ENCODE measurements at places on chromosomes 5 and 9.

DNA sequence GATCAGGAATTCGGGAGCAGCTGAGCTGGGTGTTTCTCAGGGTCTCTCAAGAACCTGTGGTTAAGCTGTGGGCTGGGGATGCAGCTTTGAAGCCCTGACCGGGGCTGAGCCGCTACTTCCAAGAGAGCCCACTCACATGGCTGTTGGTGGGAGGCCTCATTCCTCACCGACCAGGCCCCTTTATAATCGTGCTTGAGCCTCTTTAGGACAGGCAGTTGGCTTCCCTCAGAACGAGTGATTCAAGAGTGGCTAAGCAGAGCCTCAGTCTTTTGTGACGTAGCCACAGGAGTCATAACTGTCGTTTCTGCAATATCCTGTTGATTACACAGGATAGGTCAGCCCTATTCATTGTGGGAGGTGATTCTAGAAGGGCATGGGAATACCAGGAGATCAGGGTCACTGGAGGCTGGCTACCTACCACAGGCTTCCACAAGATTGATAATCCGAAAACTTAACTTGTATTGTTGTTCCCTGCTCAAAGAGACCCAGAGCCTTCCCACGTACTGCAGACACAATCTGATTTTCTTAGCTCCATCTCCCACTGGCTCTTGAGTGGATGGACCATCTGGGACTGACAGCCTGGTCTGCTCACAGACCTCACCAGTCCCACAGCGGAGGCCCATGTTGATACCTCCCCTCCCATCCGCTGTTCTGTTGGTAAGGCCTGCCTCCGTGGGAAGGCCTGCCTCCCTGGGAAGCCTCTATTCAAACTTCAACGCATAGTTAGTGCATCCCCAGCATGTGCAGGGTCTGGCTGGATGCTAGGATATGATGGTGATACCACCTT, 3.0 kb upstream of the ERGIC1 start:
- no peak for DNase-seq

GRCh38 chr5:84085387-84086041, 299.2 kb downstream of the EDIL3 start:
- DNase-seq, result no peak

GRCh38 chr9:89806371-89807100, 201.7 kb downstream of the GADD45G start:
- DNase-seq, result no peak

- DNase-seq, result no peak
These were observed 59.3 kb downstream of the RALGPS1 start for GRCh38 chr9:126973651-126974529.

DNA sequence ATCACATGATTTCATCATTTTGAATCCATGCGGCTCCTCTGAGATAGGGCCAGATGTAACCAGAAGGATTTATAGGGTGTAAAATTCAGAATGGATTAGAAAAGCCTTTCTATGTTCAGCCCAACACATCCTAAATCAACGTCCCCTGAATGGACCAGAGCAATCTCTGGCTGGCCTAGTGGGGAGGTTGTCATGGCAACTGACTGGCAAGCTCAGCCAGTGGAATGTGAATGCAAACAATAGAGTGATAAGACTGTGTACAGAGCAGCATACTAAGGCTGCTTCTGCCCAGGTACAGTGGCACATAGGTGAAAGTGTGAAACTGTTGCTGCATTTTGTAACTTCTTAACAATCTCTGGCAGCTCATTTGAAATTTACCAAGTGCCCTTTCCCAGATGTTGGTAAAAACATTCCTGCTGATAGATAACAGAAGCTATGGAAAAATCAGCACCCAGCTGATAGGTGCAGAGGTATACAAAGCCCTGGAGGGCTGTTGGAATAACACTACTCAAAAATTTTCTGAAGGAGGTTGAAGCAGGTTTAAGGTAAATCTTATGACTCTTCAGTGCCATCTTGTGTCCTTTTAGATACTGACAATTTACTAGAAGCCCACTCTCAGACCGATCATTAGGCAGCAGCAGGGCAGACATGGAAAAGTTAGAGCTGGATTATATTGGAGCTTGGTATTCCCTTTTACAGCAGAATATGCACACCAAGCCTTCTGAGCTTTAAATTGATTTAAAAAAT, 267.2 kb downstream of the RAB3C start:
- DNase-seq, result no peak

DNA sequence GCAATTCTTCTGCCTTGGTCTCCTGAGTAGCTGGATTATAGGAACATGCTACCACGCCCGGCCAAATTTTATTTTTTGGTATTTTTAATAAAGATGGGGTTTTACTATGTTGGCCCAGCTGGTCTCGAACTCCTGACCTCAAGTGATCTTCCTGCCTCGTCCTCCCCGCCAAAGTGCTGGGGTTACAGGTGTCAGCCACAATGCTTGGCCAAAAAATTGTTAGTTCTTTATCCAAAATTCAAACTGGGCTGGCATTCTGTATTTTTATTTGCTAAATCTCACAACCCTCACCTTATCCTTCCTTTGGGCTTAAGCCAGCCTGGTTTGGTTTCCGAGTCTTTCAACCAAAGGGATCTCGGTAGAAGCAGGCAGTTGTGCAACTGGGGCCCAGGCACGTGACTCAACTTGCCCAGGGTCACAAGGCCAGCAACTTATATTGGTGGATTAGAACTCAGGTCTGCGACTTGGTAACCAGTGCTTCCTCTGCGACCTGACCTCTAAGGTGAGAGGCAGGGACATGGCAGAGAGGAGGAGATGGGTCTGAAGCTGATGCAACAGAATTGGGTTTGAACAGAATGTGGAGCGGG, 26.5 kb upstream of the BOD1 start:
- DNase-seq, result no peak

DNA sequence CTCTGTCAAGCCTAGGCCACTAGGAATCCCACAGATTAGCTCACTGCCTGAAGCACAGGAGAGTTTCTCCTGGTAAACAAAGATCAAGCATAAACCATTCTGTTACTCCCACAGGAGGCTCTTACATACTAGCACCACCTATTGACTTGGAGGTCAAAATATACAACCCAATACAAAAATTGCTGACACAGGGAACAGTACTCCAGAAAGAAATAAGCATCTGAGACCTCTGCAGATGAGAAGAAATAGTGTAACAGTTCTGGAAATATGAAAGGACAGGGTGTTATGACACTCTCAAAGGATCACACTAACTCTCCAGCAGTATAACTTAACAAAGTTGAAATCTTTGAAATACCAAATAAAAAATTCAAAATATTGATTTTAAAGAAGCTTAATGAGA, 269.6 kb upstream of the ARRDC3 start:
- no peak for DNase-seq

GRCh38 chr5:107949688-107950341, 279.1 kb upstream of the EFNA5 start:
- no peak for DNase-seq

GRCh38 chr9:28363151-28363562, 789.9 kb upstream of the C9orf72 start:
- DNase-seq, result no peak

DNA sequence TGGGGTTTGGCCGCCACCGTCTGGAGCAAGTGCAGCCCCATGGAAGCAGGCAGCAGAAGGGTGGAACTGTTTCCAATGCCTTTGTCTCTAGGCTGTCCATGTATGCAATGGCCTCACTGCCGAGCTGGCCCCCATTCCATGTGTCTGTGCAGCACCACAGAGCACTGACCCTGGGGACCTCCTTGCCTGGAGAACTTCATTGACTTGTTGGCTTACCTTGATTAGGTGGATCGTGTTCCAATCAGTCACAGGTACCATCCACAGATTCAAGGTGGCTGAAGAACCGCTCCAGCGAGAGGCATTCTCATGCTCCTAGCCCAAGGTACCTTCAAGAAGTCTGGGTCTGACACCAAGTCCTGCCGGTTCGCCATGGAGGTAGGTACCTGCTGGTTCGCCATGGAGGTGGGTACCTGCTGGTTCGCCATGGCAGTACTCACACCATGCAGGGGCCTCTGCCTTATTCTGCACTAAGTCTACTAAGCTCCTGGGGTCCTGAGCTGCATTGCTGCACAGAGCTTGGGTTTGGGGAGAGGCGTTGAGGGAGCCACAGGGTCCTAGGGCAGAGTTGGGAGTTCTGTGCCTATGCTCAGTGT, 358.3 kb upstream of the IRX1 start:
- no peak for DNase-seq

GRCh38 chr5:34511915-34512314, 144.2 kb upstream of the RAI14 start:
- DNase-seq, result no peak

- no peak for DNase-seq
These were observed 175.1 kb downstream of the RORB start for GRCh38 chr9:74672237-74672636.

DNA sequence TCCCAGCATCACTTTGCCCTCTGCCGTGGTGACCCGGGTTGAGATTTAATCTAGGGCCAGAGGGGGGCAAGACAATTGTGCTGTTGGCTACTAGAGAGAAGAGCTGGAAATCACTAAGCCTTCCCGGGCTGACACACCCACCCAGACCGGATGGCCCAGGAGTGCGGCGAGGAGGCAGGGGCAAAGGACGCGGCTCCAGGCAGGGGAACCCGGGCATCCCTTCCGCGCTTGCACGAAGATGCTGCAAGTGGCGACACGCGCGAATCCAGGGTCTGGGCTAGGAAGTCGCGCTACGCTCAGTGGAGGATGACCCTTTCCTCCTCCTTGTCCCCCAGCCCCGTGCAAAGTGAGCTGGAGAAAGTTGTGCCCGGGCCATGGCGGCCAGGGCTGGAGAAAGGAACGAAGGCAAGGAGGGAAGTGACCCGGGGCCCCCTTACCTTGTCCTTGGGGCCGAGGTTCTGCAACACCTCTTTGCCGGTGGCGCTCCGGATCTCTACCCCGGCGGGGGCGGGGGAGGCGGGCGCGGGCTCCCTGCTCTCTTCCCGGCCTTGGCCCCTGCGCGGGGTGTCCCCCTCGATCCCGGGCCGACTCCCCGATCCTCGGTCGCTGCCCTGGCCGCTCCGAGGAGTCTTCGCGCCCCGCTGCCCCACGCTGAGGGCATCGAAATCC, 693 bp downstream of the DPYSL3 start:
- DNase-seq, result no peak

GRCh38 chr5:102681403-102681983, 73.6 kb upstream of the PAM start:
- peak; percentile 60 for DNase-seq

- DNase-seq, result no peak
These were observed 29.9 kb downstream of the NFX1 start for GRCh38 chr9:33320230-33320567.

DNA sequence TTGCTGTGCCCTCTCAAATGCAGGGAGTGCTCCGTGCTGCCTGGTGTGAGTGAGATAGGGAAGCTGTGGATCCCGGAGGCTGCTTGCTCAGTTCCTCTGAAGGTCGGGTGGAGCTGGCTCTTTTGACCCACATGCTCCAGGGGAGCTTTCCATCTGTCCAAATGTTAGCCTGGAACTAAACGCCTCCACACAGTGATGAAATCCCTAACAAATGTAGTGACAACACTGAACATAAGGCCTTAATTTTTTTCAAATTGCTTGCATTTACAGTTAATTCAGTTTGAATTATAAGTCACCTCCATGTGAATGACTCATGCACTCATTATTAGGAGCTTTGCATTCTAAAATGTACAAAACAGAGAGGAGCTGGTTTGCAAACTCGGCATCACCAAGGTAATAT, 27.0 kb downstream of the PRDM6 start:
- no peak for DNase-seq

- DNase-seq, result no peak
These were observed 26.0 kb downstream of the ADAMTSL1 start for GRCh38 chr9:18499980-18500379.

DNA sequence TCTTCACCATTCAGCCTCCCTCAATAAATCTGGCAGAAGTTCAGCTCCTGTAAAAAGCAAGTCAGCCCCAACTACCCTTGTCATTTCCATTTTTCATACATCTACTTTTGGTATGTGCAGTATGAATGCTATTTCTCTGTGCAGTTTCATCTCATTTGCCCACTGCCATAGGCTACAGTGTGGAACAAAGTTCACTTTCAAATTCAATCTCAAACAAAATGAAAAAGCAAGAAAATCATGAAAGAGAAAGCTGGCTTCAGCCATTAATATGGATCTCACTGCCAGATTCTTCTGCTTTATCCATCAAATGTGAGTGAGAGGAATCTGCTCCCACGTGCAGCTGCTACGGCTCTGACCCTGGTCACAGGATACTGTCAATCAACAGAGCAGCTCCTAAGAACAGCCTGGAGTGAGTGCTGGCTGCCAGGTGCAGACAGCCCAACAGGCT, 494.2 kb downstream of the ZNF608 start:
- no peak for DNase-seq

DNA sequence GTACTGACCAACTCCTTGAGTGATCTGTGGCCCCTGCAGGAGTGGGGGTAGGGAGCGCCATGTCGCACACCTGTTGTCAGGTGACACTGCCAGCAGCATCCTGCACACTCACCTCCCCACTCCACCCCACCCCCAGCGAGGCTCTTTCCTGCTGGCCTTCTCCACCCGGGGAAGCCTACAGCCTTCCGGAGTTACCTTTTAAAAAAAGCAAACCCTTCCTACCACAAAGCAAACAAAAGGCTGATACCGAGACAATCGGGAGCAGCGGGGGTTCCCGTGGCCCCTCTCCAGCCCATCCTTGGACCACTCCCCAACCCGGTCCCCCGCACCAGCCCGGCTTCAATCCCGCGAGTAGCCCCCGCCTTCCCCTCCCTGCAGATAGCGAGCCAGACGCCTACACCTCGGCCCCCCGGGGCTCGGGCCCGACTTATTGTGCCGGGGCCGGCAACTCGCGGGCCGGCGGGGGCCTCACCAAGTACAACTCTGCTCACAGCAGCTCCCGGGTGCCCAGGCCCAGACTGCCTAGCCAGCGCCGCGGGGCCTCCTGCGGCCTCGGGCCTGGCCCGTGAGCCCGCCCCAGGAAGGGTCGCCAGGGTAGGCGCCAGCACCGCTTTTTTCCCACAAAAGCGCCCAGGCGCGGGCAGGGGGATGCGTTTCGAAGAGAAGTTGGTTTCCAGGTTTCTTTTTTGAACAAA, 724 bp downstream of the MACROH2A1 start:
- DNase-seq, result peak; percentile 49

DNA sequence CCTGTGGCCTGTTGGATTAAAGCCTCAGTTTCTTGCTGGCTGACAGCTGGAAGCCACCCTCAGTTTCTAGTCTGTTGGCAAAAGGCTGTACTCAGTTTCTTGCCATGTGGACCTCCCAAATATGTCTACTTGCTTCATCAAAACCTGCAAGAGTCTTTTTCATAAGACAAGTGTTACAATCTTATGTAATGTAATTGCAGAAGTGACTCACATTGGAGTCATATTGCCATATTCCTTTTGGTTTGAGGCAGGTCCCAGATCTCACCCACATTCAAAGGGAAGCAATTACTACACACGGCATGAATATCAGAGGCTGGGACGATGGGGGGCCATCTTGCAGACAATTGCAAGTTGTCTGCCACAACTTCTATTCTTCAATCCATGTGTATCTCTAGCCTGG, 286.7 kb upstream of the IL12B start:
- no peak for DNase-seq

- no peak for DNase-seq
These were observed 1085.2 kb upstream of the ARRDC3 start for GRCh38 chr5:92468295-92468694.

- no peak for DNase-seq
These were observed 140.5 kb upstream of the TARS1 start for GRCh38 chr5:33300209-33300742.
